ENCODE measurements at places on chromosomes 2 and 18.

GRCh38 chr2:240602266-240603050, 15.9 kb downstream of the CAPN10 start:
- peak; percentile 7 for DNase-seq
- no peaks in the 10 kb centered on the region for H3K27me3 ChIP-seq
- H3K36me3 ChIP-seq, result no peaks in the 10 kb centered on the region
- no peaks in the 10 kb centered on the region for H3K4me1 ChIP-seq
- H3K4me3 ChIP-seq, result no peak overlapping the region

- no peaks in the 10 kb centered on the region for H3K27me3 ChIP-seq
- no peak for DNase-seq
These were observed 300.9 kb downstream of the RIT2 start for GRCh38 chr18:42814618-42815017.

GRCh38 chr2:100178085-100178788, 35.8 kb upstream of the AFF3 start:
- no peak overlapping the region for H3K4me3 ChIP-seq
- no peak overlapping the region for H3K27ac ChIP-seq
- DNase-seq, result no peak
- H3K4me1 ChIP-seq, result no peaks in the 10 kb centered on the region

GRCh38 chr2:215796140-215796855, 217.1 kb downstream of the MREG start:
- H3K36me3 ChIP-seq, result no peaks in the 10 kb centered on the region
- H3K27me3 ChIP-seq, result no peaks in the 10 kb centered on the region
- DNase-seq, result no peak

DNA sequence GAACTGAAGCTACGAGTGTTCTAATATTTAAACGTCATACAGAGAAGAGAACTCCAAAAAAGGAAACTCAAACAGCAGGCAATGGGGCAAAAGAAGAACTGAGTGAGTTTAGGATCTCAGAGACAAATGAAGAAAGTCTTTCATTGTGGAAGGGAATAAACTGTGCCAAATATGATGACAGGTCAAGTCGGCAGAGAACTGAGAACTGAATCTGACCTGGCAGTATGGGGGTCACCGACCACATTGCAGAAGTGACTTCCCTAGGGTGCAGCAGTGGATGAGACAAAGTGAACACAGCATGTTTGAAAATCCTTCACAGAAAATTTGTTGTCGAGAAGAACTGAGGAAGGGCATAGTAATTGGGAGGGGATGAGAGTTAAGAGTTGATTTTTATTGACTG, 55.9 kb downstream of the TTC21B start:
- peaks cover 96% of the 10 kb centered on the region for H3K36me3 ChIP-seq
- no peak overlapping the region for H3K4me3 ChIP-seq
- no peaks in the 10 kb centered on the region for H3K27me3 ChIP-seq
- no peak overlapping the region for H3K27ac ChIP-seq
- DNase-seq, result no peak

GRCh38 chr18:13217466-13217961, 1.0 kb upstream of the LDLRAD4 start:
- DNase-seq, result peak; percentile 85
- peaks cover 48% of the 10 kb centered on the region for H3K4me1 ChIP-seq
- no peaks in the 10 kb centered on the region for H3K36me3 ChIP-seq

DNA sequence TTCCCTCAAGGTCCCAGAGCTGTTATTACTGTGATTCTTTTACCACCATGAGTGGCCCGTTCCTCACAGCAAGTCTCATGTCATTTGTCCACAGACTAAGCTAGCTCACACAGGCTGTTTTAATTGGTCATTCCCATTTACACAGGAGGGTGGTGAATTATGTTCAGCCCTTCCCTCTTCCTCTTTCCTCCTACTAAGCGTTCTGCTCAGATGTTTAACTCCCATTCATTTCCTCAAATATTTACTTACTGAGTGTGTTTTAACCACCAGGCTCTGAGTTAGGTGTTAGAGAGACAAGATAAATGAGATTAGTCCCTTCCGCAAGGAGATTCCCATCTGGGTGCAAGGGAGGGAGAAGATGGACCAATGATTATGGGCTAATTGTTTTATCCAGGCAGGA, 403.6 kb upstream of the ACVR2A start:
- DNase-seq, result no peak
- no peaks in the 10 kb centered on the region for H3K27me3 ChIP-seq
- no peaks in the 10 kb centered on the region for H3K4me1 ChIP-seq
- no peaks in the 10 kb centered on the region for H3K36me3 ChIP-seq
- no peak overlapping the region for H3K27ac ChIP-seq
- H3K4me3 ChIP-seq, result no peak overlapping the region

GRCh38 chr2:10514273-10514672, 66.1 kb upstream of the ODC1 start:
- no peak overlapping the region for H3K4me3 ChIP-seq
- H3K27ac ChIP-seq, result no peak overlapping the region
- no peaks in the 10 kb centered on the region for H3K27me3 ChIP-seq
- no peaks in the 10 kb centered on the region for H3K4me1 ChIP-seq

DNA sequence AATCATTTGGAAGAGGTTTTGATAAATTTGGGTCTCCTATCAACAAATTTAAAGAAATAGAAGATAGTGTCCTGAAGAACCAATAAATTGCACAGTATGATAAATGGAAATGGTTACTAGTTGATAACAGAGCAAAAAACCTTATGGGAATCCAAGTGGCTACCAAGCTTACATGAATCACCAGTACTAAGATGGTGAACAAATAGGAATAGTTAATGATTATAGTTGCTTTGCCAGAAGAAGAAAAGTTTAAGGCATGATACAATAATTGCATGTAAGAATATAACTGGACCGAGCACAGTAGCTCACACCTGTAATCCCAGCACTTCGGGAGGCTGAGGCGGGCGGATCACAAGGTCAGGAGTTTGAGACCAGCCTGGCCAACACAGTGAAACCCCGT, 19.6 kb upstream of the INO80D start:
- H3K4me3 ChIP-seq, result no peak overlapping the region
- no peaks in the 10 kb centered on the region for H3K4me1 ChIP-seq

GRCh38 chr18:2990956-2991640, 21.8 kb downstream of the LPIN2 start:
- no peak overlapping the region for H3K27ac ChIP-seq
- no peak overlapping the region for H3K4me3 ChIP-seq
- DNase-seq, result no peak
- H3K36me3 ChIP-seq, result no peaks in the 10 kb centered on the region

- no peaks in the 10 kb centered on the region for H3K36me3 ChIP-seq
- H3K4me1 ChIP-seq, result no peaks in the 10 kb centered on the region
- no peaks in the 10 kb centered on the region for H3K27me3 ChIP-seq
- H3K27ac ChIP-seq, result no peak overlapping the region
These were observed 4.6 kb downstream of the SERPINB13 start for GRCh38 chr18:63591725-63592124.

DNA sequence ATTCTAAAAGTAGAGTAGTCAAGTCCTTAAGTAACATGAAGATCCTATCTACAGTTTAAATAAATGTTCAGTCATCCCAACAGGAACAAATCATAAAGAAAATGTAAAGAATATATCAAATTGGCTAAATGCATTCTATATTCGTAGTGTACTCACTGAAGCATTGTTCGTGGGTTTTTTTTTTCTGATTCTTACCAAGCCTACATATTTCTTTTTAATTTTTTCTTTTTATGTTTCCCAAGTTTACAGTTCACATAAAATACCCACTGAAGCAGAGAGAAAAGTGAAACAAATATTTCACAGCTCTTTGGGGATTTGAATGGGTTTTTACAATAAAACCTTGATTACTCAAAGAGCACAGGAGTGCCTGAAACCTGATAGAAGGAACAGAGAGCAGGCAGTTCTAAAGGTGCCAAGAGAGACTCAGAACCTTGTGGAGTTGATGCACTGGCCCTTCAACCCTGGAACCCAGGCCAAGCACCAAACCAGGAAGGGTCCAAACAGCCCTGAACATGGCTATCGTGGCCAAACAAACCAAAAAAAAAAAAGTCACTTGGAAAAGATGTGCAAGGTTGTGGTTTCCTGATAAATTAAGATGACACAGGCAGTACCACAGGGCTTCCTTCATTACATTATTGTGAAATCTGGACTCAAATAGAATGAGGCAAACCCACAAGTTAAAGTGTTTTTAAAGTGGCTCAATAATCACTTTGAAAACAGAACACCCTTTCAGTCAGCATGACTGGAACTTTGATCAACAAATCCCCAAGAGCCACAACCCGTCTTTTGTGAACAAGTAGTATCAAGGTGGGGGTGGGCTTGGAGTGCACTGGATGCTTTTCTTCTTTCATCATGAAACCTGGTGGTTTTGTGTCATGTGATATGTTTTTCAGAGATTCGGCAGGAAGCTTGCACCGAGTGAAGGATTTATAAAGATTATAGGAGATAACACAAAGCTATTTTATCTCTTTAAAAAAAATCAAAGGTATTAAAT, 245.0 kb upstream of the FN1 start:
- no peaks in the 10 kb centered on the region for H3K27me3 ChIP-seq
- H3K4me1 ChIP-seq, result no peaks in the 10 kb centered on the region
- H3K27ac ChIP-seq, result no peak overlapping the region
- no peak overlapping the region for H3K4me3 ChIP-seq

DNA sequence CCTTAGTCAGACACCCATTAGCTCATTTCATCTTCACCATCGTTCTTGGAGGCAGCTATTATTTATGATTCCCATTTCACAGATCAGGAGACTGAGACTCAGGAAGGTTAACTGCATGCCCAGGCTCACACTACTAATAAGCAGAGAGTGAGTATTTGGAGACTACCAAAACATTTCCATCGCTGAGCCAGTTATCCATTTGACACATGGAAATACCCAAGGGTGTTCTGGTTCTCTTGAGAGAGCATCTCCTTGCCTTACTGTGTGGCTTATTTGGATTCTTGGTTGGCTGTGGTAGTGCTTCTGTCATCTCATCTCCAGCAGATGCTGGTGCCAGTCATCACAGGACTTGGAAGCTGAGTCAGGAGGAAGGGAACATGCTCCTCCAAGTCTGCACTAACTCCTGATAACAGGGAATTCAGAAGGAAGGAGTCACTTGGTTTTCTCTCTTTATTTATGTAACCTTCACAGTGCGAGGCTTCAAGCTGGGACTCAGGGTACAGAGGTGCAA, 55.2 kb downstream of the RASGRP3 start:
- H3K4me3 ChIP-seq, result no peak overlapping the region
- DNase-seq, result peak; percentile 28
- H3K4me1 ChIP-seq, result peaks cover 36% of the 10 kb centered on the region
- no peaks in the 10 kb centered on the region for H3K27me3 ChIP-seq
- peaks cover 2% of the 10 kb centered on the region for H3K36me3 ChIP-seq

GRCh38 chr2:199464606-199465352, 7.0 kb upstream of the SATB2 start:
- no peak for DNase-seq
- peak overlapping the region; percentile 74 for H3K4me3 ChIP-seq
- peaks cover 53% of the 10 kb centered on the region for H3K27me3 ChIP-seq

DNA sequence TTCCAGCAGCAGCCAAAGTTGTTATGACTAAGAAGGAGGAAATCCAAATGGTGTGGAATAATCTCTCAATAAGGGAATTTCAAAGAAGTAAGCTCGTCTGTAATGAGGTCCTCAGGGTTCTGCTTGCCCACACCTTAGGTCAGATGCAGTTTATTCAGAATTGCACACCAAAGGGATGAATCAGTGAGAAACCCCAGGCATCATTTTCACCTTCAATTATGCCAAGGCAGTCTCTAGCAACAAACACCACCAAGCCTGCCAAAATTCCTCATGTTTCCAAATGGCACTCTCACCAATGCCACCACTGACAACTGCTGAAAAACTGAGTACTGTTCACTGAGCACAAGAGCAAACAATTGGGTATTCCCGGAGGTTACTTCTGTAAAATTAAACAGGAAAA, 43.6 kb downstream of the KCNG3 start:
- no peaks in the 10 kb centered on the region for H3K4me1 ChIP-seq
- H3K27me3 ChIP-seq, result no peaks in the 10 kb centered on the region
- H3K4me3 ChIP-seq, result no peak overlapping the region
- H3K36me3 ChIP-seq, result no peaks in the 10 kb centered on the region

- H3K4me1 ChIP-seq, result peaks cover 4% of the 10 kb centered on the region
- H3K4me3 ChIP-seq, result no peak overlapping the region
- H3K36me3 ChIP-seq, result no peaks in the 10 kb centered on the region
- H3K27me3 ChIP-seq, result no peaks in the 10 kb centered on the region
- DNase-seq, result no peak
These were observed 14.7 kb upstream of the SP3 start for GRCh38 chr2:173979751-173980351.

GRCh38 chr2:69260666-69261065, 126.4 kb downstream of the GFPT1 start:
- DNase-seq, result no peak
- no peak overlapping the region for H3K27ac ChIP-seq
- H3K27me3 ChIP-seq, result no peaks in the 10 kb centered on the region
- H3K4me1 ChIP-seq, result no peaks in the 10 kb centered on the region

DNA sequence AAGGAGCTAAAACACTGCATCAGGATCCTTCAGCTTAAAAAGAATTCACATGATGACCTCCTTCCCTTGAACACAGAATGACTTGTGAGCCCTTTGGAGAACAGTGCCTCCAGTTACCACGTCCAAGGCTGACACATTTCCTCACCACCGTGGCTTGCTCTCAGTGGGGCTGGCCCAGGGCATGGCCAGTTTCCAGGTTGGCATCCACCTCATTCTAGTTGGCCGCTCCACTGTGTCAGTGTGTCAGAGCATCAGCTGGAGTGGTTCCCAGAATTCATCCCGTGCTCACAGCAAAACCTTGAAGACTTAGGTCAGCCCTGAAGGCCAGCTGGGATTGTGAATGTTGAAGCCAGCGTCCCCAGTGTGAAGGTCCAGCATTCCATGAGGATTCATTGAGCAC, 158.5 kb downstream of the INSIG2 start:
- H3K27ac ChIP-seq, result no peak overlapping the region
- H3K27me3 ChIP-seq, result no peaks in the 10 kb centered on the region
- peak; percentile 54 for DNase-seq
- H3K4me1 ChIP-seq, result no peaks in the 10 kb centered on the region
- H3K4me3 ChIP-seq, result no peak overlapping the region

GRCh38 chr18:58105888-58106260, 61.8 kb downstream of the NEDD4L start:
- no peaks in the 10 kb centered on the region for H3K4me1 ChIP-seq
- no peak overlapping the region for H3K4me3 ChIP-seq
- DNase-seq, result no peak
- no peak overlapping the region for H3K27ac ChIP-seq

- no peaks in the 10 kb centered on the region for H3K27me3 ChIP-seq
- H3K27ac ChIP-seq, result peak overlapping the region; percentile 90
- peaks cover 48% of the 10 kb centered on the region for H3K4me1 ChIP-seq
- DNase-seq, result peak; percentile 92
- no peaks in the 10 kb centered on the region for H3K36me3 ChIP-seq
- no peak overlapping the region for H3K4me3 ChIP-seq
These were observed 179.0 kb downstream of the KLHL29 start for GRCh38 chr2:23563673-23564614.

GRCh38 chr2:15147591-15147990, 413.5 kb downstream of the NBAS start:
- no peak overlapping the region for H3K4me3 ChIP-seq
- no peaks in the 10 kb centered on the region for H3K4me1 ChIP-seq
- DNase-seq, result no peak
- H3K36me3 ChIP-seq, result no peaks in the 10 kb centered on the region
- H3K27me3 ChIP-seq, result no peaks in the 10 kb centered on the region

- no peak for DNase-seq
- no peaks in the 10 kb centered on the region for H3K36me3 ChIP-seq
- H3K4me1 ChIP-seq, result no peaks in the 10 kb centered on the region
- no peak overlapping the region for H3K27ac ChIP-seq
These were observed 500.3 kb upstream of the FAM98A start for GRCh38 chr2:34099377-34099776.
